Esophagus muscularis mucosa (tissue), 4 donors: ENCODE measurements at places on chromosomes 7 and 10. TPM values are rescaled to one million over a fixed set of nuclear protein-coding genes. Genes with fewer than 3 reads are reported as not detected.

DNA sequence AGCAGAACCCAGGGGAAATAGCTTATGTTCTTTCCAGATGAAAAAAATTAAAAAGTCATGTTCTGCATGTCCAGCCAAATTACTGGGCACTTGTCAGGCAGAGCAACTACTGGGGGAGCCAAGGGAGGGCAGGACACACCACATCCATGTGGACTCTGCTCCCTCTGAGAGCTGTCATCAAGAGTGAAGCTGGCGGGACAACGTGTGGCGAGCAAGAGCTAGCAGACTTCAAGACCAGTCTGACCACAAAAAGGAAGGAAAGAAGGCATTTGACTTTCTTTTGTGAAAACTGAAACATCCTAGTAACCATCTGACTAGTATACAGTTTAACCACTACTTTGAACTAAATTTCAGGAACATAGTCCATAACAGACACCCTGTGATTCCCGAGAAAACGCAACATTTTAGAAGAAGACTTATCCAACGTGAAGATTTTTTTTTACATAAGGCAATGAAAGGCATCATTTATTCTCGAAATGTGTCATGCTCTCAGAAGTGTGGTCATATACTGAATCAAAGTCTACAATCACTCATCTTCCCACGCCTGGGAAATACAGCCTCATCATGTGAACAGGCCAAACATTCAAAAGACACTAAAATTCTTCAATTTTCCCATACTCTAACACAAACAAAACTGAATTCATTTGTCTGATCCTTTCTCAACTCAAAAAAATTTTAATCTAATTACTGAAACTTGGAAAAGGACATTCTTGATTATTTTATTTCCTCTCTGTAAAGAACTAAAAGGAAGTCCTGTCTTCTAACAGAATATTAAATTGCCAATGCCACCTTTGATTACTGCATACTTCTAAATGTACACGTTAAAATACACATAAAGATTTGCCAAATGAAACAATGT is 15.5 kb downstream of the CYTH3 start:
- no peak for DNase-seq
- H3K27me3 ChIP-seq: no peaks in the 10 kb centered on the region
- H3K36me3 ChIP-seq: no peaks in the 10 kb centered on the region
- peaks cover 79% of the 10 kb centered on the region for H3K4me1 ChIP-seq
- H3K4me3 ChIP-seq: no peak overlapping the region

GRCh38 chr7:1566687-1567048 is 3.2 kb downstream of the PSMG3 start:
- H3K4me3 ChIP-seq: no peak overlapping the region
- H3K27me3 ChIP-seq: no peaks in the 10 kb centered on the region
- no peak overlapping the region for H3K27ac ChIP-seq
- DNase-seq: no peak
- peaks cover 30% of the 10 kb centered on the region for H3K4me1 ChIP-seq

CRHR2 gene
- total RNA-seq: not detected

DNA sequence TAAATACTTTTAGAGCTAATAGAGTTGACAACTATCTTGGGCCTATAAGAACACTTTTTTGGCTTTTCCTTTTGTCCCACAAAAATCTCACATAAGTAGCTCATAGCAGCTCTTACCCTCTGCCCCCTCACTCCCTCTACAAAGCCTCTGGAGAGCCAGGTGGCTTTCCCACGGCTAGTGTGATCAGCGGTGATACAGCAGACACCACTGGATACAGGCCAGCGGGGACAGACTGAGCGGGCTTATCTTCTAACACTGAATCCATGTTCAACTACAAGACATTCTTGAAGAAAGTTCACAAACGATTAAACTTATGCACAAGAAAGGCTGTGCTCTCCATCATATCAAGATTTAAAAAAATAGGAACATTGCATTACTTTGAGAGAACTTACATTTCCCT is 377.2 kb downstream of the PARD3 start:
- no peak overlapping the region for H3K4me3 ChIP-seq
- DNase-seq: no peak
- H3K27ac ChIP-seq: no peak overlapping the region

HABP2 gene
- total RNA-seq: not detected

WDR86 gene
- total RNA-seq: 7.5 TPM

DNA sequence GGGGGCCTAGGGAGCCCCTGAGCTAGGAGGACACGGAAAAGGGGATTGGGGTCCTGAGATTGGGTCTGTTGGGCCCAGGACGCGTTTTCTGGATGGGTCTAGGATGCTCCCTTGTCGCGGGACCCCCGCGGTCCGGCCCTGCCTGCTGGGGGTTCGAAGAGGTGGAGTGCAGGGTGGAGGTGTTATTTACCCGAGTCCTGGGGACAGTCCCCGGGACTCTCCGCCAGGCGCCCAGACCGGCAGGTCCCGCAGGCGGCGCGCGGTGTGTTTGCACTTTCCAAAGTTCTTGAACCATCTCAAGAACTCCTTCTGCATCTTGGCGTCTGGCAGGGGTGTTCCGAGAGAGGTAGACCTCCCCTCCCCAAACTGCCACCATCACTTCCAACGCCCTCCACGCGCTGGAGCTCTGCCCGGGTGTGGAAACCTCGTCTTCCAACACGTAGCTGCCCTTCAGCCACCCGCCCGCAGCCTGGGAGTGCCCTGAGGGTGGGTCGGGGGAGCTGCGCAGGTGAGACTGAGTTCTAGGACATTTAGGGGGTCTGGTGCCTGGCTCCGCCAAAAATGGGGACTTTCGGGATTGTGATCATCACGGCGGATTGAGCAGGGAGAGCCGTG is 569 bp downstream of the CAV1 start:
- no peak for DNase-seq
- H3K27ac ChIP-seq: peak overlapping the region; percentile 95
- no peaks in the 10 kb centered on the region for H3K27me3 ChIP-seq
- H3K4me3 ChIP-seq: peak overlapping the region; percentile 65
- H3K4me1 ChIP-seq: peaks cover 63% of the 10 kb centered on the region

PILRA gene
- 8.8 TPM for total RNA-seq

- H3K27ac ChIP-seq: peak overlapping the region; percentile 70
- peaks cover 61% of the 10 kb centered on the region for H3K27me3 ChIP-seq
- H3K4me3 ChIP-seq: peak overlapping the region; percentile 66
- peaks cover 18% of the 10 kb centered on the region for H3K4me1 ChIP-seq
These were observed 54.2 kb upstream of the FHIP2A start for GRCh38 chr10:114767101-114767985.

SYT15 gene
- 7.4 TPM for total RNA-seq

GRCh38 chr10:51092402-51092801 is 18.1 kb downstream of the PRKG1 start:
- H3K27ac ChIP-seq: peak overlapping the region; percentile 36
- H3K4me3 ChIP-seq: no peak overlapping the region
- no peaks in the 10 kb centered on the region for H3K36me3 ChIP-seq
- H3K27me3 ChIP-seq: no peaks in the 10 kb centered on the region
- peaks cover 37% of the 10 kb centered on the region for H3K4me1 ChIP-seq

DNA sequence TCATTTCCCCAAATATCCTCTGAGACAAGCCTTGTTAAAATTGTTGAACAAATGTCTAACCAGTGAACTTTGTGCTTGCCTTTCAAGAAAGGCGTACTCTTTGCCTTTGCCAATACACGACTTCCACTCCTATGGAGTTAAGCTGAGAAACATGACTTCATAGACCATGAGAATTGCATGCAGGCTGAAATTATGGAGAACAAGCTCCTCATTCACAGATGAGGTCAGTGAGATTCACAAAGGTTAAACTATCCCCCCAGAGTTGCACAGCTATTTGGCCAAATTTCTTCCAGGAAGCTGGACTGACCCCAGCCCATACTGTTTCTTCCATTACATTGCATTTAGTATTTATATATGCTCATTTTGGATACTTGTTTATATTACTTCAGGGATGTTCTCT is 221.4 kb upstream of the SEMA3C start:
- no peak for DNase-seq
- H3K4me3 ChIP-seq: no peak overlapping the region

DNA sequence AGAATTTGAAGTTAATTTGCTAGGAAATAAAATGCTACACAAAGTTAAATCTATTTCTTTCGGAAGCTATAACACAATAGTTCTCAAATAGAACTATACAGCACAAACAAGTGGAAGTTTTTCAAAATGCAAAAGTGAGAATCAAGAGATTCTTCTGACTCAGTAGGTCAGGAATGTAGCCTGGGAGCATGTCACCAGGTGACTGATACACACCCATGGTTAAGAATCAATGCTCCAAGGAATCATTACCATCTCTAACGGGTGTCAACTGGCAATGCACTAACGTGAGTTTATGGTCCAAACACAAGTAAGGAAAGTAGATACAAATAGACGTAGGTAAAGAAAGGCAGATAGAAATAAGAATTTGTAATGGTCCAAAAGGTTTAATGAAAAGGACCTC is 170.5 kb downstream of the SRPK2 start:
- H3K36me3 ChIP-seq: no peaks in the 10 kb centered on the region
- no peak overlapping the region for H3K4me3 ChIP-seq
- no peaks in the 10 kb centered on the region for H3K27me3 ChIP-seq
- no peak overlapping the region for H3K27ac ChIP-seq

SLC39A12 gene
- not detected for total RNA-seq

GRCh38 chr10:34649385-34649784 is 165.7 kb downstream of the PARD3 start:
- no peak for DNase-seq
- H3K4me1 ChIP-seq: peaks cover 15% of the 10 kb centered on the region
- no peak overlapping the region for H3K4me3 ChIP-seq
- no peaks in the 10 kb centered on the region for H3K36me3 ChIP-seq
- no peak overlapping the region for H3K27ac ChIP-seq

HPS6 gene
- 33.1 TPM for total RNA-seq

- H3K27me3 ChIP-seq: no peaks in the 10 kb centered on the region
- DNase-seq: peak; percentile 39
- no peaks in the 10 kb centered on the region for H3K4me1 ChIP-seq
- no peaks in the 10 kb centered on the region for H3K36me3 ChIP-seq
- no peak overlapping the region for H3K4me3 ChIP-seq
- no peak overlapping the region for H3K27ac ChIP-seq
These were observed 79.6 kb upstream of the TMEM72 start for GRCh38 chr10:44831581-44831980.

DNA sequence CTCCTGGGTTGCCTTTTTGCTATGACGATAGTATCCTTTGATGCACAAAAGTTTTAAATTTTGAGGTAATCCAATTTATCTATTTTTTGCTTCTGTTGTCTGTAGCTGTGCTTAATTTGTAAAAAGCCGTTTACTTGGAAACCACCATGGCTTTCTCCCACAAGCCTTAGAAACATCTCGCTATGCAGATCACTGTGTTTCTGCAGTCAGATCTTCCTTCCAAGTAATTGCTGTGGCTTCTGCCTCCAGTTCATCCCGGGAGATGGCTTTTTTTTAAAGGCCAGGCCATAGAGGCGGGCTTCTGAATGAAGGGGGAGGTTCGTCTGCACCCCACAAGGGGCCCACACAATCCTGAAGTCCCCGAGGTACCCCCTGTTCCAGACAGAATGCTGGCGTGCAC is 48.3 kb upstream of the OCM2 start:
- DNase-seq: no peak
- peaks cover 26% of the 10 kb centered on the region for H3K27me3 ChIP-seq
- no peaks in the 10 kb centered on the region for H3K36me3 ChIP-seq
- H3K4me3 ChIP-seq: no peak overlapping the region

GPR26 gene
- total RNA-seq: not detected

IDI2 gene
- not detected for total RNA-seq

GRB10 gene
- 55.2 TPM for total RNA-seq

DNA2 gene
- total RNA-seq: 2.9 TPM

DNA sequence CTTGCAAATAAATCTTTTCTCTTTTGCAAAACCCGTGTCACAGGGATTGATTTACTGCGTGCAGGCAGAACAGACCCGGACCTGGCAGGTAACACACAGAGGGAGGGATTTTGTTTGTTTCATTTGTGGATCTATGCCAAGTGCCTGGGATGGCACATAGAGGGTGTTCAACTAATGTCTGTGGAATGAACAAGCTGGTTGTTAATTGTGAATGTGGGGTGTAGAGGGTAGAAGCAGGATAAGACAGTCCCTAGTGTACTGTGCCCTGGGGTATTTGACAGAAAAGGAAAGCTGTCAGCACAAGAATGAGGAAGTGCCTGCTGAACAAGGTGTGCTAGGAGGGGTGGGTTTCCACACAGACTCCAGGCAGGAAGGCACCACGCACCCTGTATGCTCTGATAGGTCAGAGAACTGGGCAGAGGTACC is 331.8 kb downstream of the CALN1 start:
- H3K27me3 ChIP-seq: no peaks in the 10 kb centered on the region
- H3K4me1 ChIP-seq: no peaks in the 10 kb centered on the region
- no peaks in the 10 kb centered on the region for H3K36me3 ChIP-seq
- DNase-seq: no peak
- H3K4me3 ChIP-seq: no peak overlapping the region

GPER1 gene
- total RNA-seq: 12.0 TPM
